ENCODE measurements at places on chromosomes 11 and 22.

DNA sequence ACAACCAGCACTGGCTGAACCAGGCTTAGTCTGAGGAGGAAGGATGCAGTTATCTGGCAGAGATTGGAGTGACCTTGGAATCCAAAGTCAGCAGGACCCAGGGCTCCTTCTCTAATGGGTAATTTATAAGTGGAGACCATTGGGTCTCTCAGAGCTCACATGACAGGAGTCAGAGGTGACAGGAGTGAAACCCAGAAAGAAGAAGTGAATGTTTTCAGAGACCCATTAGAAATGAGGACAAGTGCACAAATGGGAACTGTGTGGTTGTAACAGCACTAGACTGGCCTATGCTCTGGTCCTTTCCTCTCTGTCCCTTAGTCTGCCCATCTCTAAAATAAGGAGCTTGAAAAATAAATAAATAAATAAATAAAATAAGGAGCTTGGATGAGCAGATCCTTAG lies 107.4 kb downstream of the SERGEF start:
- DNase-seq: no peak

DNA sequence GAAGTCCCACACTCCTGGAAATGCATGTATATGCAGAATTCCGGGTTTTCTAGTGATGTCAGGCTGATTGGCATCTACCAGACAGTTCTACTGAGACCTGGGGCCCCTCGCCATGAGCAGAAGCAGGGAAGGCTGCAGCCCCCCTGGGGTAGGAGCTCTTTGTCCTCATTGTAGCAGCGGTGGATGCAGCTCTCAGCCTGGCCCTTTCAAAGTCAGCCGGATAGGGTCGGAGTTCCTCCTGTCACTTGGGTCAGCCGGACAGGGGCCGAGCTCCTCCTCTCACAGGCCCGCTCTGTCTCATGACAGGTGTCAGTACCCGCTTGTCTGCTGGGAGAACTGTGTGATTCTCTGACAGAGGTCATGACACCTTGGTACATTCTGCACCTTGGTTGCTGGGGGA lies 30.0 kb downstream of the MRGPRD start:
- DNase-seq: no peak

GRCh38 chr11:73338279-73338678 lies 30.2 kb downstream of the ARHGEF17 start:
- no peak for DNase-seq

DNA sequence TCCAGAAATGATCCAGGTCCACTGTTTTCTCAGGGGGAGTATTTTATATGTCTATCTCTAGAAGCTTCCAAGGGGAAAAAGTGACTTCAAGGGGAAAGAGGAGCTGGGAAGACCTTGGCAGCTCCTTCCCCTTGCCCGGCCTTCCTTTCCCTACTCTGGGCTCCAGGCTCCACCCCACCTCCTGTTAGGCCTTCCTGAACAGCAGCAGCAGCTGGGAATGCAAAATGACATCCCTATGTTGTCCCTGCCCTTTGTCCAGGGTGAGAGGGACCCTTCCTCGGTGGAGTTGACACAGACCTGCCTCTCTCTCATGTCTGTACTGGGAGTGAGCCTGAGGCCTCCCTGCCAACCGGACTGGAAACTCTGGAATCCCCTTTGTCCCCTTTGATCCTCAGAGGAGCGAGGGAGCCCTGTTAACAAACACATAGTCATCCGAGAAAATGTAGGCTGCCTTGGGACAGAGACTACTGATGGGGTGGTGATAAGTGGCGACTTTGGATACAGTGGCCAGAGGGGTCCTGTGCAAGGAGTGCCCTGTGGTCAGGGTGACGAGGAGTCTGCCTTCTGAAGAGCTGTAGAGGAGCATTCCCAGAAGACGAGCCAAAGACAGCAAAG lies 9.0 kb upstream of the MALAT1 start:
- DNase-seq: no peak

- DNase-seq: no peak
These were observed 334.0 kb upstream of the ARHGAP42 start for GRCh38 chr11:100353083-100353482.

DNA sequence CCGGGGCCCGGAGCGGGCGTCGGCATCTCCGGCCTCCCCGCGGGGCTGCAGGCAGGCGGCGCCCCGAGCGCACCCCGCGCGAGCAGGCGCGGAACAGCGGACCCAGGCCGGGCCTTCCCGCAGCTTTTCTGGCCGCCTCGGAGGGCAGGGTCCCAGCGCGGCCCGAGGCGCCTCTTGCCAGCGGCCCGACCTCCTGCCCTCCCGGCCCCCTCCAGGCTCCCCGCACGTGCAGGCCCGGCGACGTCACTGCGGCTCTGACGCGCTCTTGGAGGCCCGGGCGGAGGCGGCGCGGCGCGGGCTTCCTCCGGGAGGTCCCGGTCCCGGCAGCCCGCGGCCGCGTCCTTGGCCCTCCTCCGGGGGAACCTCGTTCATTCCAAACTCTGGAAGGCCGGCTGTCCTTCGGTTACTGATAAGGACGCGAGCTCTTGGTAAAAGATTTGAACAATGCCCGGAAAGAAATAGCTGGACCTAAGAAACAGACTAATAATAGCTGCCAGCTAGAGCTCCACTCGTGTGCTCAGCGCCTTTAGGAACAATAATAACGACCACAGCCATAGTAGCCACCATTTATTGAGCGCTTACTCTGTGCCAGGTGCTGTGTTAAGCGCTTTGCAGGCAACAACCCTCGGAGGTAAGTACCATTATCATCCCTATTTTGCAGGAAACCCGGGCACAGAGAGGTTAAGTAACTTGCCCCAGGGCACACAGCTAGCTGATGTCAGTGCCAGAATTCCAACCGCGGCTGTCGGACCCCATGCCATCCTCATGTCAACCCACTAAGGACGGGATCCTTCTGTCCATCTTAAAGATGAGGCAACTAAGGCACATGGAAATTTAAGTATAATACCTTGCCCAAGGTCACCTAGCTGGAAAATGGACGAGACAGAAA lies 39.1 kb upstream of the CREB3L1 start:
- DNase-seq: peak; percentile 36

DNA sequence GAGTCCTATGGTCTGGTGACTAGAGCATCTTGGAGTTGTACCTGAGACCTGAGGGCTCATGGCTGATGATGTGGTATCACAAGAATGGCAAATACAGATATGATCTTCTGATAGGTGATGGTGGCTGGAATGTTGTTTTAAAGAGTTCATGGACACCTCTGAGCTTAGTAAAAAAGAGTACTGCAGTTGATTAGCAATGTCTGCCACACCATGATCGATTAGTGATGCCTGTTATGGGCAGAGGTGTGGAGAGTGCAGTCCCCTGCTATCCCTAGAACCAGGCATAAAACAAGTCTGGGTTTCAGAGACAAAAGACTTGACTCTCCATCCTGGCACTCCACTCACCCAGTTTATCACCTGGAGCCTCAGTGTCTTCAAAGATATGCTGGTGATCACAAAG lies 1.4 kb upstream of the BATF2 start:
- DNase-seq: no peak

DNA sequence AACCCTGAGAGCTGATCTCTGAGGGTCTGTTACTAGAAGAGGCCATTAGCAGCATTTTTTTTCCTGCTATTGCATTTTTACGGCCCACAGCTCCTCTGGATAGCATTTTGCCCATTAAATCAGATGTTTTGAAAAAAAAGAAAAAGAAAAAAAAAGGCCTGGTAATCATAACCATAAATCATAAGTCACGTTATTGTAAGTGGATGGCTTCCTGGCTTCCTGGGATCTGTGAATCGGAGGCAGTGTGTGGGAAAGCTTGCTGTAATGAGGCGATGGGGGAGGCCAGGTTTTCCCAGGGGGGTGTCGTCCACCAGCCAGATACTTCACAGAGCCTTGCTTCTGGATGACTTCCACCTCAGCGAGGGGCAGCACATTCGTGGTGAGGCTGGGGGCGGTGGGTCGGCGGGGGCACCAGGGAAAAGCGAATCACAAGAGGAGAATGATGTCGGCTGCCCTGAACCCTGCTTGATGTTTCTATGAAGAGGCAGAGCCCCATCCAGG lies 106.5 kb upstream of the SYT13 start:
- DNase-seq: no peak

- no peak for DNase-seq
These were observed 31.4 kb downstream of the LIMK2 start for GRCh38 chr22:31243339-31244045.

GRCh38 chr11:45807792-45808238 lies 2.9 kb downstream of the SLC35C1 start:
- no peak for DNase-seq

- DNase-seq: no peak
These were observed 87.5 kb upstream of the MTNR1B start for GRCh38 chr11:92881940-92882450.

DNA sequence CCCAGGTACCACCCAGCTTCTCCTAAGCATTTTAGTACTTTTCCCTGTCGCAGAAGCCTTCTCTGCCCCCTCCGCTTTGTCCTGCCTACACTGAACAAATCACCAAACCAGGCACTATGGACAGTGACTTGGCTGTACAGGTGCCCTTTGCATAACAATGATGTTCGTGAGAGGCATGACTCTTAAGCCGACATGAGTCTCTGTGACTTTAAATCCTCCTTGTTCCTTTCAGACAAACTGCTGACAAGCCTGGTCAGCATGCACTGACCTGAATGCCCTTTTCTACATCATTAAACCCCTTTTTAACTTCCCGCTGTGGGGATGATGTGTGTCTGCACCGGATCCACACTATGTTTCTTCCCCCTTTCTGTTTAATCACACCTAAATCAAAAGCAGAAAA lies 16.6 kb downstream of the CAVIN3 start:
- no peak for DNase-seq

DNA sequence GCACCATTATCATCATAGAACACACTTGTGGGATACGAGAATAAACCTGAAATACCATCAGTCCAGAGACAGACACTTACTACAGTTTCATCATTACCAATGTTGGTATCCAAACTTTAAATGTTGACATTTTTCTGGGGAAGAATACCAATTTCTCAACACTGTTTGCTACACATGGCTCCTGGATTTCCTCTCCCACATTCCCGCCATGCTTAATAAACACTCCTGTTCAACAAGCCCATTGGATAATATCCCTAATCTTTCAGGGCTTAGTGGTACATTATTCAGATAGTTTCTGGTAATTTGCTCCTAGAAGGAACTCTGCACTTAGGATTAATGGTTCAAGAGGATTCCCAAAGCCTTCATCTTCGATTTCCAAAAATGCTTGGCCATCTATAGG lies 48.2 kb downstream of the CSF2RB start:
- no peak for DNase-seq

GRCh38 chr22:17548756-17549035 lies 14.6 kb upstream of the SLC25A18 start:
- DNase-seq: no peak

DNA sequence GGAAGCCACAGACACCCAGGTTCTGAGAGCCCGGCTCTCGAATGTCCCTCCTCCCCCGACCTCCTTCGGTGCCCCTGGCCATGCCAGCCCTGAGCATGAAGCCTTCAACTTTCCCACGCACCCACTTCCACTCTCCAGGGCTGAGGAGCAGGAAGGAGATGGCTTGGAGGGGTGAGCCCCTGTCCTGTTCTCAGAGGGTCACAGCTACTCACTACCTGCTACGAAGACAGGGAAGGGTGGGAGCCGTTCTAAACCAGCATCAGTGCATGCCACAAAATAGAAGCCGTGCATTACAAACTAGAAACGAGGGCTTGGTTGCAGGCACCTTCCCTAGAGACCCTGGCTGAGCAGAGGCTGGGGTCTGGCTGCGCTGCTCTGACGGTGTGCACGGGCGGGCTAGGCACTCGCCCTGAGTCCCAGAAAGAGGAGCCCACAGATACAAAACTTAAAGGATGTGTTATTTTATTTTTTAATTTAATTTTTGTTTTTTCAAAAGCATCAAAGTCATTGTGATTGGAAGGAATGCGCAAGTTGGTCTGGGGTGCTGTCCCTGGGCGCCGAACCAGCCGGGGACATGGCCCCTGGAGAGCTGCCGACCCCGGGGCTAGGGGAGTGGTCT lies 4.2 kb upstream of the KRTAP5-6 start:
- no peak for DNase-seq

- no peak for DNase-seq
These were observed 47.0 kb downstream of the CSTPP1 start for GRCh38 chr11:46983598-46983997.

DNA sequence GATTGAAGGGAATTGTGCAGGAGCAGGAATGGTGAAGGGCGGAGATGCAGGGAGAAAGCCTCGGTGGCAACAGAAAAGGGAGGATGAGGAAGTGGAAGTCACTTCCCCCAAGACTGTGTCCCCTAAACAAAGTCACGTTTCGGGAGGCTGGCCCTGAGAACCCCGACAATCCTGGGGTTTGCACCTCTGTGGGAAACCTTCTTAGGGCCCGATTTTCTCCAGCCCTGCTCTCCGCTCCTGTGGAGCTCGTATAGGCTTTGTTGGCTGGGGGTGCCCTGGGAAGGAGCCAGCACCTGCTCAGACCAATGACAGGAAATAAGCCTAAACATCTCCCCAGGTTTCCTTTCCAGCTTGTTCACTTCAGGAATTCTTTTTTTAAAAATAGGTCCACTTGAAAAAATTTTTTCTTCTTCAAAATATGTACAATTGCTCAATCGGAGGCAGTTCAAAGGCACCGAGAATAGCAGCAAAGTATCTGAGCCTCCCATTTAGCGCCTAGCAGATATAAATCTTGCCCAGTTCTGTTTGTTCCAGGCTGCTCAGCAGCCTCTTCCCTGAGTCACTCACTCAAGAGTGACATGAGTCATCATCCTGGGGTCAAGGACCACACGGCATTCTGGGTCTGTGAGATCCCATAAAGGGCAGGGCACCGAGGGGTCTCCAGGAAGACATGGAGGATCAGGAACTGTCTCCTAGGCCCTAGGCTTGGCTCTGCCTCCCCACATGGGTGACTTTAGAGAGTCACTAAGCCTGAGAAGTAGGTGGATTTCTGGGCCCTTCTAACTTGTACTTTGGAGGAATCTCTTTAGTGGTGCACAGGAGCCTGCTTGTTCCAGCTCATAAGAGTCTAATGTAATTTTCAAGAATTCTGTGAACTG lies 34.0 kb downstream of the IRAG1 start:
- peak; percentile 80 for DNase-seq

DNA sequence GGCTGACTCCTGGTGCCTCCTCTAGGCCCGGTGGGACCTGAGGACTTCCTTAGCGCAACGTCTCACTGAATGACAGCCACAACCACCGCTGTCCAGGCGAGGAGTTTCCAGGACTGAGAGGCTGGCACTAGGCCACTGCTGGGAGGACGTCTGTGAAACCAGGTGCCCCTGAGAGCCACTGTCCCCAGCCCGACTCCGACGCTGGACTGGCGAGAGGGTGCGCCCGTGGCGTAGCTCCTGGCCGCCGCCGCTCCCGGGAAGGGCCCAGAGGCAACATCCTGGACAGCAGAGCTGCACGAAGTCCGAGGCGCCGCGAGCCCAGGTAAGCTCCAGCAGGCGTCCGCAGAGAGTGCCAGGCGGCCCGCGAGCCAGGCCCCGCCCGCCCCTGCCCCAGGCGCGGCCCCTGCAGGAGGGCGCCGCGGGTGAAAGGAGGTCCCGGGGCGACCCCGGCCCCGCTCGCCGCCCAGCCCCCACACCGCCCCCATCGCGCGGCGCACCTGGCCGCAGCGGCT lies 525 bp downstream of the DGCR2 start:
- no peak for DNase-seq

DNA sequence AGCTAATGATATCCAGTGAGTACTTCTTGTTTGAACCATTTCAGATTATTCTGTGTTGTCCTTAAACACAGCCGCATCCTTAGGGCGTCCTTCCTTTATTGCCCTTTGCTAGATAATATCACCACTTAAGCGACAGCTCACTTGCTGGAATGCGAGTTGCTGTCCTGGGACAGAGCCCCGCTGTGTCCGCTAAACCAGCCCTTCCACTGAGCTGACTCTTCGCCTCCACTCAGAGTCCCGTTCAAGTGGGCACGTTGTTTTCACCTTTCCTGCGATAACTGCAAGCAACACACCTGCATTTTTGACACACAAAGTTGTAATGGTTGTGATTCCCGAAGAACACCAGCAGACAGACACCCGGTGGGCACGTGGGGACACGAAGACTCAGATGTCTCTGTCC lies 140.0 kb downstream of the TBC1D22A start:
- DNase-seq: no peak
